ENCODE measurements at places on chromosomes 3 and 15.

DNA sequence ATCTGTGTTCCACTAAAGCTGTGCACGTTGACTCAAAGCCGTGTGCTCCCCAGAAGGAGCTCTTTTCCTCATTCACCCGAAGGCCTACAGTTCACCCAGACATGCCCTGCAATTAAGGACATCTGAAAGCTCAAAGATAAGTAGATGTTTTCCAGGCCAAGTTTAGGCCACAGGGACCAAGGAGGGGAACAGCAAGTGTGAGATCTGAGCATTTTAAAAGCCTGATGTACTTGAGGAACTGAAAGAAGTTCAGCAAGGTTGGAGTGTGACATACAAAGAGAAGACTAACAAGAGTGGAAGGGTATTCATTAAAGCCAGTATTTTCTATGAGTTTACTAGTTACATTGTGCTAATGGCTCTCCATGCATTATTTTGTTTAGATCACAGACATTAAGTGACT is 68.0 kb downstream of the CASR start:
- no peak for DNase-seq

DNA sequence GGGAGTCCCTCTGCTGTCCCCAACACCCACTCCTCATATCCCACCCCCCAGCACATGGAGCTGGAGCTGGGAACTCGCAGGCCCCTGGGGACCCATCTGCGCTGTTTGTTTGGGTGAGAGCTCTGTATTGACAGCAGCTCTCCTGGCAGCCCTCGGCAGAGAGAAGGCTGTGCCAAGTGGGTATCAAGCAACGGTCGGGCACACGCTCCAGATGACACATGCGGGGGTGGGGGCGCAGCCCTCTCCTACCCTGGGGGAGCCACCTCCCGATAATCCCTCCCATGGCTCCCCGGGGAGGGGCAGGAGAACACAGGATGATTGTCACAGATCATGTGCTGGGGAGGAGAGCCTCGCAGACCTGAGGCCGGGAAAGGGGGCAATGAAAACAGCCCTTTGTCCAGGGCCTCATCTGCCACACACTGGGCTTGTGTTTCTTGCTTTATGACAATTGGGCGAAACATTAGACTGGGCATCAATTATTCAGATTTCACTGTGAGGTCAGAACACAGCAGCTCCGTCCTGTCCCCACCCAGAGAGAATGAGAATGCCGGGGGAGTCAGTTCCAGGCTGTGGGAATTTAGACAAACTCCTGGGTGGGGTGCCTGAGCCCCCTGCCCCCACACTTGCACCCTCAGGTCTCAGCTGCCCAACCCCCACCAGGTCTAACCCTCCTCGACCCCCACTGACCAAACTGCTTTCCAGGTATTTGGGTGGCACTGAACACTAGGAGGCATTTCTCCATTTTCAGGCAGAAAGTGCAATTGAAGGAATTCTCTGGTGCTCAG is 46.4 kb upstream of the KLF13 start:
- DNase-seq = no peak

- DNase-seq = no peak
These were observed 140.7 kb downstream of the VPS8 start for GRCh38 chr3:184952671-184953070.

GRCh38 chr3:127264292-127264691 is 23.6 kb downstream of the PRR20G start:
- no peak for DNase-seq

DNA sequence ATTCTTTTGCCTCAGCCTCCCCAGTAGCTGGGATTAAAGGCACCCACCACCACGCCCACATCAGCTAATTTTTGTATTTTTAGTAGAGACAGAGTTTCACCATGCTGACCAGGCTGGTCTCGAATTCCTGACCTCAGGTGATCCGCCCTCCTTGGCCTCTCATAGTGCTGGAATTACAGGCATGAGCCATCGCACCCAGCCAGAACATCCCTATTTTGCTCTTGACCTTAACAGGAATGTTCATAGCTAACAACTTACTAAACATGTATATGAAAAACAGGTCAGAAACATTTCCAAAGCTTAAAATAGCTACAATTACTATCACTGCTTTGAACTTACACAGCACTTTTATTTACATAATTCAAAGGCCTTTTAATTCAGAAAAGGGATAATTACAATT is 33.7 kb downstream of the UQCC5 start:
- no peak for DNase-seq

- DNase-seq = no peak
These were observed 19.8 kb upstream of the NUDT16 start for GRCh38 chr3:131361464-131362421.

DNA sequence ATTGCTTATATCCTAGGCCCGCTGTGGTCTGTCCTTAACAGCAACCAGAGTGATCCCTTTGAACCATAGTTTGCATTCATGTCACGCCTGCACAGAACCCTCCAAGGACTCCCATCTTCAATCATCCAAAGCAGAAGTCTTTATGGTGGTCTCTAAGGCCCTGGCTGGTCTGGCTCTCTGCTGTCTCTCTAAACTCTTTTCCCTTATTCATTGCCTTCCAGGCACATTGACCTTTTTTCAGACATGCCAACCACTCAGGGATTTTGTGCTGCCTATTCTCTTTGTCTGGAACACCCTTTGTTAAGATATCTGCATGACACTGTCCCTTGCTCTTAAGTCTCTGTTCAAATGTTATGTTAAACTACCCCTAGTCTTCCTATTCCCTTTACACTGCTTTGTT is 21.9 kb upstream of the ZBTB47 start:
- no peak for DNase-seq

GRCh38 chr3:2599471-2599870 is 500.8 kb downstream of the CNTN4 start:
- no peak for DNase-seq

DNA sequence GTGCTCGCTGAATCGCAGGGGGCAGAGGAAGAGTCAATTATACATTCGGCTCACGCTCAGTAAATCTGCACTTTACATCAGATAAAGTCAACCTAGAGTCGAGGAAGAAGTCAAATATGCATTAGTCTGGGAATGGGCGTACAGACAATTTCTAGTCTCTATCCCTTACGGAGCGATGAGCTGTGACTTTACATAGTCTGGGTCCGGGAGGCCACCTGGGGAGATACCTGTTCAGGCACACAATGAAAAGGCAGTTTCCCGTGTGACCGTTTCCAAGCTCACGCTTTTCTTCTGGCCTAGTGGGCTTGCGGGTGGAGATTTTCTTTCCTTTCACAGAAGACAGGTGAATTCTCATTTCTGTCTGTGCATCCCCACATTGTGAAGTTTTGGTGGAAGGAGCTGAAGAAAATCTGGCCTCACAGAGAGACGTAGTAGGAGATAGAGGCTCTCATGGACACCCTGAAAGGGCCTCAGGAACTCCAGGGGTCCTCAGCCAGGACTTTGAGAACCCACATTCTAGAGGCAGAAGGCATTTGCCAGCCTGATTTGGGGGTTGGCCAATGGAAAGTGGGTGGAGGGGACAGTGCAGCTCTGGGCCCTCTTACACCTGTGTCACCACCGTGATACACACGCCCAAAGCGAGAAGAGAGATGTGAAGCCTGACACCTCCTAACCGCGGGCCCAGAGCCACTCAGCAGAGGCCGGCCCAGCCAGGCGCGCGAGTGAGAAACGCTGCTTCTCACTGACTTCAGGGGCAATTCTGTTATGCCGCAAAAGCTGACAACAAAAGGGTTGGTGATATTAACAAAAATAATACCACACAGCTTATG is 10.7 kb upstream of the OCA2 start:
- no peak for DNase-seq

DNA sequence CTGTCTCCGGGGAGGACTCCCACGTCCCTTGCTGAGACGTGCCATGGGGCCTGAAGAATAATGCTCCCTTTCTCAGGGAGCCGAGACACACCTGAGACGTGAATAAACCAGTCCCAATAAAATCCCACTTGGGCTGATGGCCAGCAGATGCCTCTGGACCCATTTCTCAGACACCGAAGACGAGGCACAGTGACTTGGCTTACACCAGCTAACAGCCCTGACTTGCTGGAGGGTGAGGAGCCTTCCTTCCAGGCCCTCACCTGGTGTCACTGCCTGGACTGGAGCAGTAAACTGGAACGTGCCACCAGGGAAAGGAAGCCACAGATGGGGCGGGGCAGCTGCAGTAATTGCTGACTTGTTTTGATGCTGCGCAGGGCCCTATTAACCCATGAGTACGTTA is 189.7 kb downstream of the PDZRN3 start:
- DNase-seq = no peak

DNA sequence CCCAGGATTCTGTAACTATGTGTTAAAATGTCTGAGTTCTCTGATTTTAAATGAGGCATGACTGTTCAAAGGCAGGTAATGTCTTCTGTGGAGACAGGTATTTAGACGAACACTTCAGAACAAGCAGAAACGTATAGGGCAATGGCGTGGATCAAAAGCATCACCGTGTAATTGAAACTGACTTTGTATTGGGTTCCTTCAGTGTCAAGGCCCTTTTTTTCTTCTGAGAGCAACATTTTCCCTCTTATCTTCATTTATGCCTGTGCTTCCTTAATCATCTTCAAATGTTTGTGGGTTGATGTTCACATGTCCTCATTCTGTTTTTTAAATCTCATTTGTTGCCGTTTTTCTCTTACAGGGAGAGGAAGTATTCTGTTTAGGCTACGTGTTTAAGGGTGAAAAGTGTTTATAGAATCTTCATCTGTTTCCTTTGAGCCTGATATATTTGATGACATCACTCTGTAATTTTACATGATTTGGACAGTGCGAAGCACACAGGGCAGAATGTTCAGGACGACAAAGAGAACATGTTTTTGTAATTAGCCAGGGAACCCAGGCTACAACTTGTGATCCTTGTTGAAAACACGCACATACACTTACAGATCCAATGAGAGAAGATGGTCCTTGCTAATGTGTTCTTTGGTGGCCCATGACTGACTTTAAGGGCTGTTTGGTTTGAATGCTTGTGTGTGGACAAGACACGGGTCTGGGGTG is 196.0 kb downstream of the LRTM1 start:
- DNase-seq = no peak

GRCh38 chr3:159766563-159767185 is 222.0 kb upstream of the IL12A start:
- DNase-seq = no peak

DNA sequence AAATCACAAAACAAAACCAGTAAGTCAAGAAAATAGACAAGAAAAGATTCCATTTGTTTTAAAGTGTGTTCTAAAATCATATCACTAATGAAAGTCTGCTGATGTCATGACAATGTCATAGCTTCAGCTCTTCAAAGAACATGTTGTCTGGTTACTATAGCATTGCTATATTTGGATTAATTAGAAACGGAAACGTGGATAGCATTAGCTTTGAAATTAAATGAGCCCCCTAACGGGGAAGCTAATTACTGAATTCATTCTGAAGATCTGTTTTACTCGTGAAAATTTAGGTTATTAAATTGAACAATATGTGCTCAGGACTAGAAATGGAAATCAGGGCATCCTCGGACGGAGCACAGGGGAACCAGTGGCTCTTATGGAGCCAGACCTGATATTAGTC is 316.7 kb upstream of the AGTR1 start:
- DNase-seq = no peak

GRCh38 chr3:163951397-163951987 is 1126.8 kb downstream of the SI start:
- no peak for DNase-seq

DNA sequence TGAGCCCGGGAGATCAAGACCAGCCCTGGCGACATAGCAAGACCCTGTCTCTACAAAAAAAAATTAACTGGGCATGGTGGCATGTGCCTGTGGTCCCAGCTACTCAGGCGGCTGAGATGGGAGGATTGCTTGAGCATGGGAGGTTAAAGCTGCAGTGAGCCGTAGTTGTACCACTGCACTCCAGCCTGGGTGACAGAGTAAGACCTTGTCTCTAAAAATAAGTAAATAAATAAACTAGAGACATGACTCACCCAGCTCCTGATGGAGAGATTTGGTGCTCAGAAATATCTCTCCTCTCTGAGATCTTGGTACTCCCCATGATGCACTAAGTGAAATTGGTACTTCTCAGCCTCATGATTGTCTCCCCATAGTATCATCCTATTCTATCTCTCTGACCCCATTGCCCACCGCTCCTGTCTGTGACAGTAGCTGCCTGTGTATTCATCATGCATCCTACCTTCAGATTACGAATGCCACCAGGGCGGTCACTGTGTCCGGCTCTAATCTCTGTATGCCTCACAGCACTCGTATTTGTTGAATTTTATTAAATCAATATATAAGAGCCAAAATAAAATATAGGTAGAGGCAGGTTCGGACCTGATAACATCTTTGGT is 50.9 kb downstream of the ABHD2 start:
- no peak for DNase-seq

DNA sequence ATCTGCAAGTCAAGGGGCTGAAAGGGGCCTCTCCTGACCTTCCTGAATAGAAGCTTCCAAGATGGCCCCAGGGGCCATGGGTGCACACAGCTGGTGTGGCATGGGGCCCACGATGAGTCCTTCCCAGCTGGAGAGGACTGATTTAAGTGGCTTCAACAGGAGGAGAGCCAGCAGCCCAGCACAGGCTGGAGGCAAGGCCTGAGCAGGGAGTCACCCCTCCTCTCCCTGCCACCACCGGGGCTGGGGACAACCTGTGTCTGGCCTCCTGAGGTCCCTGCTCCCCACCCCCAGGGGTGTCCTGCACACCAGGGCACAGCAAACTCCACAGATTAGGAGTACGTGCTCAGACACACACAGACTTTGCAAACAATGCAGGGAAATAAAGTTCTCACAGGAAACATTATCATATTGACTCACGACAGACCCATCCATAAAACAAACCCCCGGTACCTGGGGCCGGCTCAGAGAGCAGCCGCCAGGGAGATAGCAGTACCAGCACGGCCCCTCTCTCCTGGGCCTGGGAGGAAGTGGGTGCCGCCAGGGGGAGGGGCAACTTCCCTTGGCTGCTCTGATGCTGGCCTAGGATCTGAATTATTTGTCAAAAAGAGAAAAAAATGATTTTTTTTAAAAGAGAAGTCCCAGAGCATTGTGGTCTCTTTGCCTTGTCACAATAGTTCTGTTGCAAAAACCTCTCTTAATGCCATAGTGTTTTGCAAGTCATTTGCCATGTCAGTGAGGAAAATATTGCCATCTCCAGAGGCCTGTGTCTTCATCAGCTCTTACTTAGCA is 21.9 kb upstream of the TSEN2 start:
- DNase-seq = no peak

- no peak for DNase-seq
These were observed 14.6 kb upstream of the TFRC start for GRCh38 chr3:196096382-196096953.

DNA sequence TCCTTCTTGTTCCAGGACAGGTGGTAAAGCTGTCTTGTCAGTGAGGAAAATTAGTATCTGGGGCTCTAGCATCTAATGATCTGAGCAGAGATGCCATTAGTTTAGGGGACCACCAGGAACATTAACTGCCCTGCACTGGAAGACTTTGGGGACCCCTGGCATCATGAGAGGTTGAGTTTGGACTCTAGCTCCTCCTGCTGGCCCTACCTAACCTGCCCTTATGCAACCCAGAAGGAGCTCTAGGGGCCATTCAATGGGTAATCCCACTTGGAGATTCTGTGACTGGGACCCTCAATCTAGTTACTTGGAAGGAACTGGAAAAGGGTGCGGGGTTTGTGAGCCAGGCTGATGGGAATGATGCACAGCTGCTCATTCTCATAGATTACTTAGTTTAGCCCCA is 451.0 kb downstream of the EPHB1 start:
- no peak for DNase-seq
